ENCODE measurements at places on chromosomes 7 and 10.

DNA sequence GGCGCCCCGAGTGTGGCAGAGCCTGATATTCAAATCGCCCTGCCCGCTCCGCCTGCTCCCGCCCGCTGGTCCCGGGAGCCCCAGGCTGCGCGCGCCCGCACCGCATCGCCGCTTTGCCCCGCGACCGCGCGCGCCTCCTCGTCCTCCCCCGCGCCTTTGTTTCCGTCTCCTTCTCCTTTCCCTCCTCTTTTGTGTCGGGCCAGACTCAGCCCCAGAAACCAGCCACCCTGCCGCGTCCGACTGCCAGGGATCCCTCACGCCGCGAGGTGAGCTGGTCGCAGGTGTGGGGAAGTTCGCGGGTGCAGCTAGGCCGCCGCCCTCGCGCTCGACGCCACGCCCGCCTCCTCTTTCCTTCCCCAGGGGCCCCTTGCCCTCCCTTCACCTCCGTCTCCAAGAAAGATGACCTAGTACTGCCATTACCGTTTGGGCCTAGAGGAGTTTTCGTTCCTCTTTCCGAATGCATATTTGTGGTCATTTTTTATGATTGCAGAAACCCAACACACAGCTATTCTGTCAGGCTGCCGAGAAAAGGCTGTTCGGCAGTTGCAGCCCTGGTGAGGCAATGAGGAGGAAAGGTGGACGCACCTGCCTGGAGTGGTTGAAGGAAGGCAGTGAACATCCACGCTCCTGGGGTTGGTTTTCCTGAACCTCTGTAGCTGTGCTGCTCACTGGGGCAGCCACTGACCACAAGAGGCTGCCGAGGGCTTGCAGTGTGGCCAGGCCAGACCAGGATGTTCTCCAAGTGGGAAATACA is 107.3 kb downstream of the SNX10 start:
- DNase-seq = peak; percentile 65

- no peak for DNase-seq
Observed at GRCh38 chr7:36284456-36285090, 105.1 kb upstream of the ANLN start.

DNA sequence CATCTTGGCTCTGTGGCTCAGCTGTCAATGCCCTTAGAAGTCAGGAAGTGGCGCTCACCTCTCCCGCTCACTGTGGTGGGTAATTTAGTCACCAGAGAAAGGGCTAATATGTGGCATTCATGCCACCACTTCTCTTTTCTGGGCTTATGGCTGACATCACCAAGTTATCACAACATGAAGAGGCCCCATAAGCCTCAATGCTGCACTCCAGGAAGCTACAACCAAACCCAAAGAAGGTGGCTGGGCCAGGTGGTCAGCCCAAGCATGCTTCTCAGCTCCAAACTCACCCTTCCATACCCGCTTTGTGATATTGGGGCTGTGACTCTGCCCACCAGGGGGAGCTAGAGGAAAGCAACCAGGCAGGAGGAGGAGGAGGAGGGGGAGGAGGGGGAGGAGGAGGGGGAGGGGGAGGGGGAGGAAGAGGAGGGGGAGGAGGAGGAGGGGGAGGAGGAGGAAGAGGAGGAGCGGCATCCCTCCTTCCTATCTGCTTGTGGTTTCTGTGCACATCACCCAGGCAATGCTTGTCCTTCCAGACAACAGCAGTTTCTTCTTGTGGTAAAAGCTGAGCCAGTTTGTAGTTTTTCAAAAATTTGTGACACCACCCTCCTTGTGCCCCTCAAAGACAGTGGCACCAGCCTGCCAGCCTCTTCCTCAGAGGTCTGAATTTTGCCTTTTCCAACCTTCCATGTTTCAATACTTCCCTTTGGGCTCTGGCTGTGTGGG is 42.1 kb downstream of the CYP26A1 start:
- DNase-seq = no peak

DNA sequence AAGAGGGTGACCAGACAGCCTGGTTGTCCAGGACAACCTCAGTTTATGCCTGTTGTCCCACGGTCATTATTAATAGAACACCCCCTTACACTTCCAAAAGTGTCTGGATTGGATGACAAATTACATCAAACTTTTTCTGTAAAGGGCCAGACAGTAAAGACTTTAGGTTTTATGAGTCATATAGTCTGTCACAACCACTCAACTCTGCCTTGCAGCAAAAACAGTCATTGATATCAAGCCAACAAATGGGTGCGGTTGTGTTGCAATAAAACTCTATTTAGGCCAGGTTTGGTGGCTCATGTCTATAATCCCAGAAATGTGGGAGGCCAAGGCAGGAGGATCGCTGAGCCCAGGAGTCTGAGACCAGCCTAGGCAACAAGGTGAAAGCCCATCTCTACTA is 66.7 kb upstream of the ATP6V0A4 start:
- DNase-seq = no peak

GRCh38 chr7:78037603-78038002 is 239.0 kb downstream of the PHTF2 start:
- no peak for DNase-seq

DNA sequence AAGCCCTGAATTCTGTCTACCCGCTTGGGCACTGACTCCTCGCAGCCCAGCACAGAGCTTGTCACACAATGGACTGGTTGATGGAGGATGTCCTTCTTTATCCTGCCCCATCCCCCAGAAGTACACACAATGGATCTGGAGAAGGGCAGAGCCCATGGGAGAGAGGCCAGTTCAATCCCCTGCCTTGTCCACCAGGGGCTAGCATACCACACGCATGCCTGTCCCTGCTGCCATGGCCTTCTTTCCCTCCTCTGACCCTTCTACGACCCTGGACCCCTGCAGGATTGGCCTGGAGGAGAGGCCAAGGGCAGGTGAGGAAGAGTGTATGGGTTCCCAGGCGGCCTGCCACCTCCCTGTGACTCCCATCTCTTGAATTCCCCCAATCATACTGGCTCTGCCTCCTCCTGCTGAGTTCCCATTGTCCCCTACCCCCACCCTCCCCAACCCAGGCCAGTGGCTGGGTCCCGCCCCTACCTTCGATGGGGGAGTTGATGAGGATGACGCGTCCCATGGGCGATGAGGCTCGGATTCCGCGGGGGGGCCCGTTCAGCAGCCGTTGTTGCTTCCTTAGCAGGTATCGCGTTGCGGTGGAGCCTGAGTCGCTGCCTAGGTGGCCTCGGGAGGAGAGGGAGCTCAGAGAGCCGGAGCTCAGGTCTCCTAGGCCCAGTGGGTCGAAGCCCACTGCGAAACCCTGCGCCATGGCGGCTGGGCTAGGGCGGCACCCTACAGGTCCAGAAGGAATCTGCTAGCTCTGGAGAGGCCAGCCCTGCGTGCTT is 1.2 kb downstream of the PDZD7 start:
- DNase-seq = no peak

DNA sequence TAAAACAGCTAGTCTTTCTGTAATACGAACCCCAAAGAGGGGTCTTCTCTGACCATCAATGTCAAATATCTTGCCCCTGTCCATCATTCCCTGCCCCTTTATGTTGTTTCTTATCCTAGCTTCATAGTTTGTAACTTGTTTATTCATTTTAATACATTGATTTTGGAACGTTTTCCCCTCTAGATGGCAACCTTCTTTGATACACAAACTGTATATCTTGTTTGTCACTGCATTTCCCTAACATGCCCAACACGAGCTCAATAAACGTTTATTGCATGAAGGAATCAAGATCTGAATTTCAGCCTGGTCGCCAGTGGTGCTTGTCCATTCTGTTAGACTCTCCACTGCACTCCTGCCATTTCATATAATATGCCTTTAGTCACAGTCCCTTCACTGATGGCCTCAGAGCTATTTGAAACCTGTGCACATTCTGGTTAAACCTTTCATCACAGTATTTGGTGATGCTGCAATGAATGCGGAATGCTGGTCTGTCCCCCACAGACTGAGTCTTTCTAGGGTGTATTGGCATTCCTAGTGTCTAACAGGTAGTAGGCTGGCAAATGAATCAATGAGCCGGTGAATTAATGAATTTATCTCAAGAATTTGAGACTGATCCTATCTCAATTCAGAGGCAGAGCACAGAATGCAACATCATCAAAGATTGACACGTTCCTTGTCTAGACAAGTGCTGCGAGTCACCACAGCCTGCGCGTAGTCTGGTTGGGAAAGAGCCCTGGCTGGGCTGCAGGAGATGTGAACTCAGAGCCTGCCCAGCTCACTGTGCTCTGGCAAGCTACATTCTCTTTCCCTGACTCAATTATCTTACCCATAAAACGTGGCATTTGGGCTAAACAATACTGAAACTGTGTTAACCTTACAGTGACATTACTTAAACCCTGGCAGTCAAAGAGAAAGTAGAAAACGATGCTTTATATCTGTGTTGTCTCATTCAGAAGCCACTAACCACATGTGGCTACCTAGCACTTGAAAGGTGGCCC is 55.2 kb upstream of the FRMD4A start:
- DNase-seq = no peak

GRCh38 chr7:150471886-150472285 is 21.5 kb downstream of the GIMAP8 start:
- no peak for DNase-seq

- DNase-seq = peak; percentile 42
Observed at GRCh38 chr7:32462977-32463376, 27.2 kb downstream of the LSM5 start.

DNA sequence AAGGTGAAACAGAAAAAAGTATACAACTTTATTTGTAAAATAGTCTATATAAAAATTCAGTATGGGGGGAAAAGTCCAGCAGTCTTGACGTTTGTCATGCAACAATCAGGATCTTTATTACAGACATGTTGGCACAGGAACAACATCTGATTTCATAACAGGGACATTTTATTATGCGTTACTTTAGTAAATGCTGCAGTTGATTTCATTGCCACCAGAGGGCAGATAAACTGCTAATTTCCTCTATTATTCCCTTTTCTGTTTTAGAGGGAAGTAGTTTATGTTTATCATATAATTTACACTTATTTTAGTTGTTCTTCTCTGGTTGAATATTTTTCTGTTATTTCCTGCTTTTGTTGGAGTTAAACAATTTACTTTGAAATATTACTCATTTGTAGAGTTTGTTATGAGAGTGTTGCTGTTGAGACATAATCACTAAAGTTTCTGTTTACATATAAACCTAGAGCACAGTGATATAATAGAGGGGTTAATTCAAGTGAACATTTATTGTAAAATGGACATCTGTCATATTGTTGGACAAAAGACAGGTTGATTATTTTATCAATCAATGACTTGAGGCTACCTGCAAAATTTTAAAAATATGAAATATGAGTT is 3.3 kb downstream of the PLXDC2 start:
- peak; percentile 26 for DNase-seq

- no peak for DNase-seq
Observed at GRCh38 chr7:70714506-70715038, 417.4 kb upstream of the GALNT17 start.

GRCh38 chr7:83879063-83879462 is 230.1 kb upstream of the SEMA3E start:
- DNase-seq = no peak

GRCh38 chr10:68342909-68343516 is 10.3 kb upstream of the PBLD start:
- DNase-seq = no peak

DNA sequence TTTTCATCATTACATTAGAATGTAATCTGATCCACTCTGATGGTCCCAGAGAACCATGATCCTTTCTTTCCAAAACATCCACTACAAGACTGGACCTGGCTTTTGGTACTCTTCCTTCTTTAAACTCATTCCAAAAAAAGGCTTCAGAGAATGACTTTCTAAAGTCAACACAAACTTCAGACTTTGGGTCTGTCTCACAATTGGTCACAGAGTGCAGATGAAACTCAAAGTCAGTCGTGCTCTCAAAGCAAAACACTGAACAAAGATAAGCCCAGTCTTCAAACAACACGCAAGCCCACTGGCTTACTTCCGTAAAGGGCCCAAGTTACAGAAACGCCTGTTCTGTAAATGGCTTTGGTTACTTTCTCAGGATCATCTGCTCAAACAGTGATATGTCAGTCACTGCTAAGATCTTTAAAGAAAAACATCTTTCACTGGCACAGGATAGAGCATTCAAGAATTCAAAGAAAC is 250.9 kb upstream of the MKLN1 start:
- DNase-seq = no peak

DNA sequence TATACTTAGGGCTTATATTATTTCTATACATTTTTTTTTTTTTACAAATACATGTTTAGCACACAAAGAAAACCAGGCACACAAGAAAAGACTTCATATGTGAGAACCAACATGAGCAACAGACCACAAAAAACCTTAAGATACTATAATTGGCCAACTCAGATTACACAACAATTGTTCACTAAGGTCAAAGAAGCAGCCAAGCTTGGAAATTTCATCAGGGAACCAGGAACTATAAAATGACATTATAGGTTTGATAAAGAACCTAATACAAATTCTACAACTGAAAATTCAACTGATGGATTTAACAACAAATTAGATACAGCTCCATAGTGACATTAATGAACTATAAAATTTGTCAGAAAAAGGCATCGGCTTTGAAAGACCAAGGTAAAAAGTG is 4.4 kb upstream of the LUC7L2 start:
- DNase-seq = no peak

- no peak for DNase-seq
Observed at GRCh38 chr7:42770114-42770513, 141.8 kb downstream of the C7orf25 start.
